ENCODE measurements at places on chromosomes 4 and X. TPM values are rescaled to one million over a fixed set of nuclear protein-coding genes. Genes with fewer than 3 reads are reported as not detected.

GRCh38 chr4:90537491-90537890 is 410.3 kb downstream of the CCSER1 start:
- DNase-seq, result no peak

DNA sequence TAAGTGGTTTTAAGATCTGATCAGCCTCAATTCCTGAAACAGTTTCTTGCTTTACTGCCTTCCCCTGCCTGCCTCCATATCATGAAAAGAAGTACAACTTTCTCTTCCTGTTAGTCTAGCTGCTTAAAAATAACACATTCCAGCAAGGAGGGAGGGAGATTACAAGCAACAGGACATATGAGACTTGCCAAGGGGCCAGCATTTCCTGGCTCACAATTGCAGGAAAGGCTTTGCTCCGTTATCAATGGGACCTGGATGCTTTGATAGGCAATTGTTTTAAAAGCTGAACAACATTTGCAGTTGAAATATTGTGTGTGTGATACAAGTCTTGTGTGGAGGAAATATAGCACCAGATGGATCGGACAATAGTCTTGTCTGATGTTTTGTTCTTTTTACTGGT is 425.0 kb downstream of the FAT4 start:
- DNase-seq, result no peak

DNA sequence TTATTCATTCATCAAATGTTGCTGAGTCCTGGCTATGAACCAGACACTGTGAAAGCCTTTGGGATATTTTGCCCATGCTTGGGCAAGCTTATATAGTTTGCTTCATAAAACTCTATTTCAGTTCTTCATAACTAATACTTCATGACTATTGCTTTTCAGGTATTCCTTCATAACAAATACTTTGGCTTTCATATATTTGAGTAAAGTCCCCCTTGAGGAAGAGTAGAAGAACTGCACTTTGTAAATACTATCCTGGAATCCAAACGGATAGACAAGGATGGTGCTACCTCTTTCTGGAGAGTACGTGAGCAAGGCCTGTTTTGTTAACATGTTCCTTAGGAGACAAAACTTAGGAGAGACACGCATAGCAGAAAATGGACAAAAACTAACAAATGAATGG is 1.7 kb upstream of the AFP start:
- no peak for DNase-seq

DNA sequence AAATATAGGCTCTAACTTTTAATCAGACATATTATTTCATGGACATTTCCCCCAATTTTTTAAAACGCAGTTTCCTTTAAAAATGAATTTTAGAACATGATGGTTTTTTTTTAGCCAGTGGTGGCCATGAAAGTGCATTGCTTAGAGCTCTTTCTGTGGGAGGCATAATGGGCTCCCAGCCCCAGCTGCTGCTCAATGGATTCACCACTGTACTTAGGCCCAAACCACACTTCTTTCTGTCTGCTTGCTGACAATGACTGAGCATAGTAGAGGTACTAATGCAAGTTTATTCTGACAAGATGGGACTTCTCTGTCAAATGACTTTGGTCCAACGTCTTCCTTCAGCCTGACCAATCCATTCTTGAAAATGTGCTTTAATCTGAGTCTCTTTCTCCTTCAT is 400.2 kb upstream of the GRIA3 start:
- no peak for DNase-seq

GRCh38 chrX:10203617-10204016 is 46.8 kb downstream of the CLCN4 start:
- DNase-seq, result no peak

- no peak for DNase-seq
Observed at GRCh38 chrX:10310511-10310910, 153.7 kb downstream of the CLCN4 start.

DNA sequence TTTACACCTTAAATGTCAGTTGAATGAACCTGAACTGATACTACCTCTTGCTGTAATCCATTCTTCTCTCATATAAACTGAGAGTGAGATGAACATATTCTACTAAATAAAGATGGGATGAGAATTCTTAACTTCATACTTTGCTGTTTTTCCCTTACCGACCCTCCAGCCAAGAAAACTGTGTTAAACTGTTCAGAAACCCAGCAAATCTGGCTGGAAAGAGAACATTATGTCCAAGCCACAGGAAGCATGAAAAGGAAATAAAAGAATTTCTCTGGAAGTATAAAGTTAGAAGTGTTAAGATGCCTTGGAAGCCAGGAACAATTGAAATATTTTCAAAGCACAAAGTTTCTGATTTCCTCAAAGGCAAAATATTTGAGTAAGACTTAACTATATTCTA is 22.9 kb downstream of the NPY1R start:
- DNase-seq, result no peak

- no peak for DNase-seq
Observed at GRCh38 chr4:82776925-82777542, 21.6 kb downstream of the SCD5 start.

GRCh38 chrX:38438321-38438720 is 85.9 kb downstream of the OTC start:
- no peak for DNase-seq

DNA sequence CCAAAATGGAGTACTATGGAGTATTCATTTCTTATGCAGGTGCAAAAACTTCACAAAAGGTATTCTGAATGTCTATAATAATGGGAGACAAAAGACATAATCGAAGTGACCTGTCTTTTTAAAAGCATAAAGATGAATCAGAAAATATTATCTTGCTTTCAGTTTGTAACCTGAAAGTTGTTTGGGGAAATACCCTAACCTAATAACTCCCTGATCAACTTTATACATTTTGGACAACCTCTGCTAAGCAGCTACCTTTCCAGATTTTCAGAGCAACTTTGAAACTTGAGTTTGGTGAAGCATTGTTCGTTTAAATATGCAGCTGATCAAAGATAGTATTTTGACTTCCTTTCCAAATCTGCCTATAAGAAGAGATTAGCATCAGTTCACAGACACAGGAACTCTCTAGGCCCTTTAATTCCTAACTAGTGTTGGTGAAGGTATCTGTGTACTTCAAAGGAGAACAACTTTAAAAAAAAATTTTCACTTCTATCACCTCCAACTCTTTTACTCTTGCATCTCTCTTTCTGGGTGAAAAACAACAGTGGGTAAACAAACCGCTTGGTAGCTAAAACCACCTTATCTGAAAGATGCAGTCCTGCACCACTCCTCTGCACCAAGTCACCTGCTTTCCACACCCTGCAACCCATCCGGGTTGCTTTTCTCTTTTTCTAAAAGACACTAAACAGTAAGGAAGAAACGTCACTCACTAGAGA is 26.5 kb downstream of the CD40LG start:
- DNase-seq, result no peak

DNA sequence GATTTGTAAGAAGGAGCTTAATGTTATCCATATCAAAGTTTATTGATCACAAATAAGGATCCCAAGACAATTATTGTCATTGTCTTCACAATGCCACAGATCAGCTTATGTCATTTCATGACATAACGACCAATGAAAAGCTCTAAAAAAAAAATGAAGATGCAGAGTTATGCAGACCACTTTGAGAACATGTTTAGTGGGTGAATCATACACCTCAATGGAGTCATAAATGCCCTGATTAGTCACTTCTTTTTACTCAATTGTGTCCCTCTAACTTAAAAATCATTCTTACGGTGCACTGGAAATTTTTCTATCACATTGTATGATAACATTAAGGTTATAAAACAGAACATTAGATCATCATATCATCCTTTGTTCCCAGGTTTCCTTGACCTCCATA is 87.6 kb upstream of the GABRG1 start:
- DNase-seq, result no peak

DNA sequence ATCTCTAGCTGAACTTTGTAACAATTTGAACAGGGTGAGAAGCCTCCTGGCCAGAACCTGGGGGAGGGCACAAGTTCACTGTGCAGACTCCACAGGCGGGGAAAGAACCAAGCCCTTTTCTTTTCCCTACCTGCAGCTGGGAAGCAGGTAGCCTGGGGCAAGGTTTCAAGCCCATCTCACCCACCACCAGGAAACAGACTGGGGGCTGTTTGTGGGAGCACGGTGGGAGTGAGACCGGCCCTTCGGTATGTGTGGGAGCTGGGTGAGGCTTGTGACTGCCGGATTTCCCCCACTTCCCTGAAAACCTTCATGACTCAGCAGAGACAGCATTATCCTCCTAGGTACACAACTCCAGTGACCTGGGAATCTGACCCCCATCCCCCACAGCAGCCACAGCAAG is 211.7 kb downstream of the ZNF674 start:
- no peak for DNase-seq

DNA sequence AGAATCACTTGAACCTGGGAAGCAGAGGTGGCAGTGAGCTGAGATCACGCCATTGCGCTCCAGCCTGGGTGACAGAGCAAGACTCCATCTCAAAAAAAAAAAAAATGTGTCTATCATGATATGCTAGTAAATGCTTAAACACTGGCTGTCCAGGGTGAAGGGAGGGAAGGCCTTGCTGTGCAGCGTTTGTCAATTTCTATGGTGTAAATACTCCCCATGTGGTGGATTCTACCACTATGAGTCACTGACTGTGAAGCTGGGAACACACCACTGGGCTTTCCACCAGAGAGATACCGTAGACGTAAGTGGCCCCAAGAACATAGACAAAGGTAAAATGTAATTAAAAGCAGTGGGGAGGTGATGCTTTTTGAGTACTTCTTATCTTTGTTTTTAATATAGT is 51.3 kb upstream of the LEF1 start:
- no peak for DNase-seq

DNA sequence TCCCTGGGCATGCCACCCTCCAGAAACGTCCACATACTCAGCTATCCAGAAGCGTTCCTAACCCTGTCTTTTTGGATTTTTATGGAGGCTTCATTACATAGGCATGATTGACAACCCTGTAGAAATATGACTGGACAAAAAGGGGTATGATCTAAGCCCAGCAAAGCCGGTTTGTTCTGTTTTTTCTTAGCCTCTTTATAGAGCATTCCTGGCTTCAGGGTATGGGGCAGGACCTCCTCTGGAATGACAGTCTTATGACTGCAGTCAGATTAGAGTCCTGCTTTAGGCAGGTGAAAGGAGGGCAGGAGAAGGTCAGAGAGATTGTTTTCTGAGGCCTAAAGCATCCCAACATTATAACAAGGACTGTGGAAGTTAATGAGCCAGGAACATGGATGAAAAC is 137.4 kb downstream of the DCLK2 start:
- DNase-seq, result no peak

DNA sequence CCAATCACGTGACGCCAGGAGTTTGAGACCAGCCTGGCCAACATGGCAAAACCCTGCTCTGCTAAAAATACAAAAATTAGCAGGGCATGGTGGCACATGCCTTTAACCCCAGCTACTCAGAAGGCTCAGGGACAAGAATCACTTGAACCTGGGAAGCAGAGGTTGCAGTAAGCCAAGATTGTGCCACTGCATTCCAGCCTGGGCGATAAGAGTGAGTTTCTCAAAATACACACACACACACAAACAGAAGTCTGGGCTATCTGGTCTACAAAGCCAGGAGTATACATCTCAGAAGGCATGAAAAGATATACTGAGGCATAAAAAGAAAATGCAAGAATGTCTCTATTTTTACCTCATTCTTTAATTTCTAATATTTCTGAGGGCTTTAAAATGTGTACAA is 11.3 kb downstream of the YTHDC1 start:
- no peak for DNase-seq

DNA sequence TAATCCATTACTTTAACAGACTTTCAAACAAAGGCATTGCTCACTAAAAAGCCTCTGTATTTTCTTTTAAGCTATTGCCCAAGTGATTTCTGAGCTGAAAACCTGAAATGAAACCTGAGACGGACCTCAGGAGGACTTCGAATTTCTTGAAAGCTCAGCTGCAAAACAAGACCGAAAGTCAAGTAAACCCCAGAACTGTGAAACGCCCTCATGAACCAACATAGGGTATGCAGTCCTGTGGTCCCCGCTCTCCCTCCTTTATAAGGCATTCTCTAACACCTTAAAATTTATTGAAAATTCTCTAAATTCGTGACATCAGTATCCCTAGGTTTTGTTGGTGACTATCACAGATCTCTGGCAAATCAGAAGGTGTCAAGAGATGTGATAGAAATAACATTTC is 91.8 kb downstream of the SHISA3 start:
- DNase-seq, result no peak

Gene CA5B
- 8.0 TPM for total RNA-seq

Gene ERCC6L
- total RNA-seq, result 9.6 TPM

Gene LRRC66
- total RNA-seq, result 0.11 TPM

Gene DUSP21
- not detected for total RNA-seq

Gene EMCN
- total RNA-seq, result not detected

Gene STK32B
- total RNA-seq, result not detected

Gene CXCL11
- not detected for total RNA-seq

Gene CXCL10
- total RNA-seq, result 1.3 TPM

Gene BCAP31
- 154 TPM for total RNA-seq

Gene USP17L27
- total RNA-seq, result not detected

Gene FRMPD3
- total RNA-seq, result not detected
